ENCODE measurements at places on chromosomes 2 and 18. TPM values are rescaled to one million over a fixed set of nuclear protein-coding genes. Genes with fewer than 3 reads are reported as not detected.
A peak's percentile ranks its signal among the peaks of the same experiment; 100 is the strongest.

- H3K4me3 ChIP-seq = no peak overlapping the region
- no peak for DNase-seq
- peaks cover 60% of the 10 kb centered on the region for H3K36me3 ChIP-seq
- no peaks in the 10 kb centered on the region for H3K27me3 ChIP-seq
Observed at GRCh38 chr2:117917223-117917917, 96.5 kb downstream of the CCDC93 start.

- no peaks in the 10 kb centered on the region for H3K27me3 ChIP-seq
- DNase-seq = peak; percentile 32
- H3K36me3 ChIP-seq = no peaks in the 10 kb centered on the region
- no peak overlapping the region for H3K4me3 ChIP-seq
- peak overlapping the region; percentile 64 for H3K27ac ChIP-seq
- H3K4me1 ChIP-seq = peaks cover 43% of the 10 kb centered on the region
Observed at GRCh38 chr2:216015722-216016464, 2.5 kb upstream of the MREG start.

DNA sequence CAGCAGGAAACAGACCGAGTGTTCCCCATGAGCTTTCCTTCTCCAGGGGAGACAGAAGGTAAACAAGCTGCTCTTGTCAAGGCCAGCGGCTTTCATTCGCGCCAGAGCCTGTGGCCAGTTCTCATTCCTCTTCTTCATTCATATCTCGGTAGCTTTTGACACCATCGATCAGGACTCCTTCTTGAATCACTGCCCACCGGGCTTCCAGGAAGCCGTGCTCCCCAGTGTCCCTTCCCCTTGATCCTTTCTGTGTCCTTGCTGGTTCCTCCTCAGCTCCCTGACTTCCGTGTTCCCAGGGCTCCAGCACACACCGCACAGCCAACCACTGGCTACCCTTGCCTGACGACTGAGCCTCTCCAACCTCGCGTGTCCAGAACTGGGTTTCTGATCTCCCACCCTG is 14.1 kb downstream of the SLC66A3 start:
- no peak overlapping the region for H3K4me3 ChIP-seq
- no peaks in the 10 kb centered on the region for H3K4me1 ChIP-seq

- H3K4me3 ChIP-seq = no peak overlapping the region
- no peaks in the 10 kb centered on the region for H3K27me3 ChIP-seq
- no peak overlapping the region for H3K27ac ChIP-seq
- H3K36me3 ChIP-seq = no peaks in the 10 kb centered on the region
- DNase-seq = no peak
Observed at GRCh38 chr18:70073432-70073831, 125.8 kb upstream of the CD226 start.

DNA sequence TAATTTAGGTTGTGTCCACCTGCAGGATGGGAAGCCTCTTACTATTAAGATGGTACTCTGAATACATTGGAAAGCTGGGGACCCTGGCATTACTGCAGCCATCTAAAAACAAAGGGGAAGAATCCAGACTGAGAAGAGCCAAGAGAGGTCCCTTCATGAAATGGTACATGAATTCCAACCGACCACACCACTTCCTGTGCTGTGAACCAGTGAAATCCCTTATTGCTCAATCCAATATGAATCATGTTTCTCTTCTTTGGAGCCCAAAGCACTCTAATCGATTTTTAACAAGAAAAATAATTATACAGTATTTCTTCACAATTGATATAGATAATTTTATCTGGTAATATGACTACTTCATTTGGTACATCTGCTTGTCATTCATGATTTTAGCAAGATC is 479.7 kb upstream of the RAB6C start:
- H3K27ac ChIP-seq = no peak overlapping the region
- H3K4me1 ChIP-seq = no peaks in the 10 kb centered on the region
- no peak for DNase-seq
- no peak overlapping the region for H3K4me3 ChIP-seq

GRCh38 chr18:36420826-36421225 is 123.3 kb downstream of the FHOD3 start:
- no peak overlapping the region for H3K4me3 ChIP-seq
- H3K36me3 ChIP-seq = no peaks in the 10 kb centered on the region
- H3K4me1 ChIP-seq = no peaks in the 10 kb centered on the region
- no peak for DNase-seq
- H3K27ac ChIP-seq = no peak overlapping the region

- no peaks in the 10 kb centered on the region for H3K36me3 ChIP-seq
- no peaks in the 10 kb centered on the region for H3K27me3 ChIP-seq
- no peak overlapping the region for H3K27ac ChIP-seq
- H3K4me3 ChIP-seq = no peak overlapping the region
- DNase-seq = no peak
Observed at GRCh38 chr2:113135317-113135716, 7.9 kb downstream of the IL1RN start.

DNA sequence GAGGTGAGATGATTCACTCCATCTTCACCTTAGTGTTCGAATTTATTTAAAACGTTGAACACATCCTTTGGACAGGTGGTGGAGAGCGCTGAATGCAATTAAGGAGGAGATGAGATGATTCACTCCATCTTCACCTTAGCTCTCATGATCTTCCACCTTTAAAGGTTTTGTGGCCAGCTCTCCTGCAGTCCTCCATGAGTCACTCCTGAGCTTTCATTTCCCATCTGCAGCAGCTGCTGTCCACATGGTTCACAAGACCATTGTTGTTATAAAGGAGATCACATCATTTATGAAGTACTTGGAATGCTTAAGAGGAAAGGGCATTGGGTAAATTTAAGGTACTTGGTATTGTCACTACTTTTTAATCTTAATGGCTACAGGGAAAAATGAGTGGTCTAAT is 298.5 kb downstream of the PAX3 start:
- no peaks in the 10 kb centered on the region for H3K36me3 ChIP-seq
- H3K27me3 ChIP-seq = no peaks in the 10 kb centered on the region
- no peak overlapping the region for H3K4me3 ChIP-seq

DNA sequence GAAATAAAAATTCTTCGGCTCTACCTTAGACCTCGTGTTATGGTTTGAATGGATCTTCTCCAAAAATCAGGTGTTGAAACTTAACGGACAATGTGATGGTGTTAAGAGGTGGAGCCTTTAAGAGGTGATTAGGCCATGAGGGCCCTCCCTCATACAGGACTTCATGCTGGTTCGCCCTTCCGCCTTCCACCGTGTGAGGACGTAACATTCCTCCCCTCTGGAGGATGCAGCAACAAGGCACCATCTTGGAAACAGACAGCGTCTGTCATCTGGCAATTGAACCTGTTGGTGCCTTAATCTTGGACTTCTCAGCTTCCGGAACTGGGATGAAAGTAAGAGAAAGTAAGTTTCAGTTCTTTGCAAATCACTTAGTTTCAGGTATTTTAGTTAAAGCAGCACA is 126.3 kb upstream of the SPRED2 start:
- H3K4me1 ChIP-seq = no peaks in the 10 kb centered on the region
- DNase-seq = no peak
- no peak overlapping the region for H3K4me3 ChIP-seq
- no peak overlapping the region for H3K27ac ChIP-seq
- peaks cover 7% of the 10 kb centered on the region for H3K27me3 ChIP-seq

GRCh38 chr2:127615511-127616166 is 30.3 kb upstream of the GPR17 start:
- H3K27ac ChIP-seq = no peak overlapping the region
- H3K4me3 ChIP-seq = no peak overlapping the region
- peaks cover 7% of the 10 kb centered on the region for H3K4me1 ChIP-seq
- no peaks in the 10 kb centered on the region for H3K36me3 ChIP-seq
- peaks cover 16% of the 10 kb centered on the region for H3K27me3 ChIP-seq

DNA sequence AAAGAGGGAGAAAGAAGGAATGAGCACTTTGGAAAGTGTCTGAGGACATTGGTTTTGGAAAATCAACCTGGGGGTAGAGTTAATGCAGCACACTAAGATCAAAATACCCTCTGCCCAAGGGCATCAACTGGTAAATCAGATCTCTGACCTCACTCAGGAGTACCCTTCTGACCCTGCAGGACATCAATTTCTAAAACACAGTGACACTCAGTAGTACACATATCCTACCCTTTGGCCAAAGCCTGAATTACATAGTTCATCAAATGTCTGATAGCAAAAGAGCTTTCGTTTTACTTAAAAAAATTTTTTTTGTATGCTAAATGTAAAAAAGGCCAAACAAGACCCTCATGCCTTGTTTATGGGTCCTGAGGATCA is 118.4 kb upstream of the CTNNA2 start:
- no peaks in the 10 kb centered on the region for H3K4me1 ChIP-seq
- DNase-seq = no peak
- H3K36me3 ChIP-seq = no peaks in the 10 kb centered on the region
- H3K27ac ChIP-seq = no peak overlapping the region
- no peaks in the 10 kb centered on the region for H3K27me3 ChIP-seq
- no peak overlapping the region for H3K4me3 ChIP-seq

DNA sequence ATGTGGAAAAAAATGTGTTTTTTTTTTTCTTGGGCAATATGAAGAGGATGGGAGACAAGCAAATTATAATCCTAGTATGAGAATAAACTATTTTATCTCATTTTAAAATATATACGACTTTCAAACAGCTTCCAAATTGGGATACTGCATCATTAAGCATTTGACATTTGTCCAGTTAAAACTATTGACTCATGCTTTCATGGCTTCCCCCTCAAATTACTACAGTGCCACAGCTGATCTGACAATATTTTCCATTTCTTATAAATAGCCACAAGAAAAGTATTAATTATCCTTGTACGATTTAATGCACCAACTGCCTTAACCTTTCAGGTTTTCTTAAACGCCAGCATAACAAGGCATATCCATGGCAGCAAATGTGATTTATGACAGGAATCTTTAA is 1134.8 kb upstream of the ZEB2 start:
- H3K4me1 ChIP-seq = no peaks in the 10 kb centered on the region
- no peak overlapping the region for H3K27ac ChIP-seq
- DNase-seq = no peak
- no peaks in the 10 kb centered on the region for H3K36me3 ChIP-seq

- H3K4me1 ChIP-seq = no peaks in the 10 kb centered on the region
- H3K4me3 ChIP-seq = no peak overlapping the region
- no peak overlapping the region for H3K27ac ChIP-seq
- DNase-seq = no peak
- H3K27me3 ChIP-seq = no peaks in the 10 kb centered on the region
Observed at GRCh38 chr2:75459565-75460310, 101.0 kb downstream of the EVA1A start.

DNA sequence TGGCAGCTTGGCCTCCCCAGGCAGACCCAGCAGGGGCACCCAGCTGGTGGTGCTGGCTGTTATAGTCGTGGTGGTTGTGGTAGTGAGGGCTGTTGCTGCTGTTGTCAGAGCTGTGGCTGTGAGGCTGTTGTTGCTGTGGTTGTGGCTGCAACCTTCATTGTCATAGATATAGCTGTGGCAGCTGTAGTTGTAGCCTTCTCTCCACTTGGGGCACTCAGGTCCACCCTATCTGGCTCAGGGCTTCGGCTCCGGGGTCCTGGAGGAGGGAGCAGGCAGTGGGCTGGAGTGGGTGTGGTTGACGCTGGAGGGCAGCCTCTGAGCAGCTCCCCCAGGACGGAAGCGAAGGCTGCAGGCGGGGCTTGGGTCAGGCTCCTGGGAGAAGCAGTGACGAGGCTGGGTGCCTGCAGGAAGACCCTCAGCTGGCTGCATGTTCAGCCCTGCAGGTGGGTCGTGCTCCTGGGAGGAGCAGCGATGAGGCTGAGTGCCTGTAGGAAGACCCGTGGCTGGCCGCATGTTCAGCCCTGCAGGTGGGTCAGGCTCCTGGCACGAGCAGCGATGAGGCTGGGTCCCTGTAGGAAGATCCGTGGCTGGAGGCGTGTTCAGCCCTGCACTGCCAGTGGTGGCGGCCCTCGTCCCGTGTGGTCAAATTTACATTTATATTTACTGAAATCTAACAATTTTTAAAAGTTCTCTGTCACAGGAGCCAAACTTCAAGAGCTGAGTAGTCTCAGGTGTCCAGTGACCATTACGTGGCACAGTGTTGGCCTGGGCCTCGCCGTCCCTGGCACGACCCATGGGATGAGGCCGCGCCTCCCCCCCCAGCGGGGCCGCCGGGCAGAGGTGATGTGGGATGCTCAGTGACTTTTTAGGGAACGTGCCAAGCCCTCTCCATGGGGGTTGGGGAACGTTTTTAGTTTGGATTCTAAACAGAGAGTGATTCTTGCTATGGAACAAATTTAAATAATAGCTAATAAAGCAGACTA is 79.2 kb upstream of the PXDN start:
- no peak for DNase-seq
- no peak overlapping the region for H3K4me3 ChIP-seq
- H3K27ac ChIP-seq = no peak overlapping the region
- no peaks in the 10 kb centered on the region for H3K36me3 ChIP-seq
- H3K4me1 ChIP-seq = no peaks in the 10 kb centered on the region
- H3K27me3 ChIP-seq = no peaks in the 10 kb centered on the region

DNA sequence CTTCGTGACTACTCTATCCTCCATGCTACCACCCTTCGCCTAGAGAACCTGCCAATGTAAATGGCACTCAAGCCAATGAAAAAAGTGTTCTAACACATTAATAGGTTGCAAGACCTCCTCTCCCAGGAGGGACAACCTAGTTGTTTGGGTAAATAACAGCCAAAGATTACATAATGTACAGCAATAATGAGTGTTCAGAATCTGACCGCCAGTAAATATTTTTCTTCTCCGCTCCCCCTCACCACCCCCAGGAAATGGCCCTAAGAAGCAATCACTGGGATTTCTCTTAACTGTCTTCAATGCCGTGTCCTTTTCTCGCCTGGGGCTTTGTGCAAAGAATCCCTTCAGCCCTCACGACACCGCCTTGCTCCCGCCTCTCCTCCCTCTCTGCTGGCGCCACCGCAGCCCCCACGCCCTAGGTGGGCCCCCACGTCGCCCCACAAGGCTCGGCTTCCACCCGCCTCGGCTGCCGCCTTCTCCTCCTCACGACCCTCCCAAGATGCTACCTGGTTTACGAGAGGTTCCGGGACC is 458 bp downstream of the HYCC2 start:
- H3K27me3 ChIP-seq = no peaks in the 10 kb centered on the region
- H3K36me3 ChIP-seq = peaks cover 4% of the 10 kb centered on the region
- no peak for DNase-seq
- peak overlapping the region; percentile 65 for H3K27ac ChIP-seq

DNA sequence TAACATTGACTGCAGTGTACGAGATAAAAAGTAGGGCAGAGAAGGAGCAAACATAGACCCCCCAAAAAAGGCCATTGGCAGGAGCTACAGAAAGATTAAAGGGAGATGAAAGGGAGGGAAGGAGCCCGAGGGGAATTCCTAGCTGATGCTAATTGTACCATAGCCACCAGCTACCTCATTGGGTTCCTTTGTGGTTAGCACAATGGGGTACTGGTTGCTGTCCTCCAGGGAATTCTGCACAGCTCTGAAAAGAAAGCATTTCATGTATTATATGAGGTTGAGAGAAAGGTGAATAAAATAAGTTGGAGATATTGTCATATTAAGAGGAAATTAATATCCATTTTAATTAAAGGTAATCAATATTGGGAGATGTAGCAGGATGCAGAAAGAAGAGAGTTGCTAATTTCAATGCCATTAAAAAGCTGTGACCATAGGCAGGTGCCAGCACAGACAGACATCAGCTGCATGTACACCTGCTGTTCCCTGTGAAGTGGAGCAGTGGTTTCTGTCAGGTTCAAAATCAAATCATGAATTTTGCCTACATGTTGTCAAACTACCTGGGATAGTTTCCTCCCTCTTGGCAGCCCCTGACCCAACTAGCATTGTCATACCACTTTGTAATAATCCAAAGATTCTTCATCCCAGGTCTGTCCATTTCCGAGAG is 185.4 kb upstream of the DLGAP1 start:
- no peaks in the 10 kb centered on the region for H3K36me3 ChIP-seq
- no peaks in the 10 kb centered on the region for H3K4me1 ChIP-seq
- no peaks in the 10 kb centered on the region for H3K27me3 ChIP-seq
- no peak for DNase-seq

The BMP10 gene
- not detected for total RNA-seq

The CD207 gene
- not detected for total RNA-seq

The RAB6D gene
- total RNA-seq = not detected
